ENCODE measurements at places on chromosomes 12 and 14.

- no peak for DNase-seq
Measured at GRCh38 chr14:103121121-103121845, 2.0 kb upstream of the TNFAIP2 start.

GRCh38 chr14:74965486-74966153 is 10.2 kb upstream of the PGF start:
- peak; percentile 78 for DNase-seq

GRCh38 chr12:102512523-102512922 is 32.2 kb upstream of the IGF1 start:
- no peak for DNase-seq

GRCh38 chr12:16530268-16530850 is 75.6 kb downstream of the LMO3 start:
- no peak for DNase-seq

GRCh38 chr12:107418981-107419380 is 266.6 kb upstream of the PWP1 start:
- DNase-seq, result no peak

GRCh38 chr12:12508612-12509011 is 54.1 kb downstream of the DUSP16 start:
- DNase-seq, result peak; percentile 29

DNA sequence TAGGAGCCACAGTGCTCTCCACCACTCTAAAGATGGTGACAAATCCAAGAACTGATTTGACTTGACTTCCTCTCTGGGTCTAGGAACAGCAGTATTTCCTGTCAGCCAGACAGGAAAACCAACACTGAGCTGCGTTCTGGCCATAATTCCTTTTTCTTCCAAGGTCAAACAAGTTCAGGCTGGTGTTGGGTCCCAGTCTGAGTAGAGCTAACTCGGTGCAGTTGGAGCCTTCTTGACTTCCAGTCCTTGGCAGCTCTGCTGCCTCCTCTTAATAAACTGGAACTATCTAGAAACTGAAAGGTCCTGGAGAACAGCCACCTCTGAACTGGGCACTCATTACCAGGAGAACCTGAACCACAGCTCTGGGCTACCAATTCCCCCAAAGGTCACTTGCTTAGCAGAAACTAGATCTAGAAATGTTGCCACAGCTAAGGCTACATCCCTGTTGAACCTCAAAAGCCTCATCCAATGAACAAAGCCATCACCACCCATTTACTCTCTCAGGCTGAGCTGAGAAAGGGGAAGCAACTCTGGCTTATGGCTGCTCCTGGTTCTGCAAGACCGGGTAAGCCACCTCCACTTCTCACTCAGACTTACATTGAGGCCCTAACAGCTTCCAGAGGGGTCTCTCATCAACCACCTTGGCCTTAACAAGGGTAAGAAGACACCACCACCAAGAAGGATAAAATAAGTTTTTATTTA is 27.7 kb downstream of the MAX start:
- DNase-seq, result no peak

- no peak for DNase-seq
Measured at GRCh38 chr14:93729993-93730392, 58.3 kb downstream of the PRIMA1 start.

- no peak for DNase-seq
Measured at GRCh38 chr12:70178038-70178437, 65.2 kb upstream of the CNOT2 start.

GRCh38 chr12:55822228-55822627 is 4.4 kb downstream of the ORMDL2 start:
- DNase-seq, result no peak

GRCh38 chr14:69637503-69638031 is 26.2 kb downstream of the SUSD6 start:
- DNase-seq, result no peak

DNA sequence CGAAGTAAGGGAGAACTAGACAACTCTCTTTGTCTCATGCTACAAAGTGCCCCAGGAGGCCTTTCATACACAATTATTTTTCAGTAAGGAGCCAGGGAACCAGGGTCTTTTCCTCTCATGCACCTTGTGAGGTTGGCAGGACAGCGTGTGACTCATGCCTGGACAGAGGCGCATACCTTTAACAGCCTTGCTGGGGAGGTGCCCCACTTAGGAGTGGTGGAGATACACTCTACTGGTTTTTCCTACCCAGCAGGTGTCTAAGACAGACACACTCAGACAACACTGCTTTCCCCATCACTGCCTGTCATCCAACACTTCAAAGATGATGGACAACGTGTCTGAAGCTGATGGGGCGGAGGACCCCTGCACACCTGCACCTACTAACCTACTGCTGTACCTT is 49.1 kb downstream of the B4GALNT3 start:
- DNase-seq, result no peak
